Smooth muscle cell of bladder (primary cell): ENCODE measurements at places on chromosomes 5 and 9. TPM values are rescaled to one million over a fixed set of nuclear protein-coding genes. Genes with fewer than 3 reads are reported as not detected.

FIBCD1 gene
- 0.28 and 1.5 TPM in 2 replicates for total RNA-seq

CTXN3 gene
- total RNA-seq = not detected in 2 replicates

FRMD3 gene
- 0.14 and 0.18 TPM in 2 replicates for total RNA-seq

FASTKD3 gene
- 9.6 and 10.4 TPM in 2 replicates for total RNA-seq

ECM2 gene
- total RNA-seq = 4.3 and 5.0 TPM in 2 replicates

PCDHB7 gene
- total RNA-seq = 0.18 and 0.71 TPM in 2 replicates

FBN2 gene
- total RNA-seq = 87.2 and 153 TPM in 2 replicates

LCNL1 gene
- 0.57 and 3.4 TPM in 2 replicates for total RNA-seq

PCDHB2 gene
- total RNA-seq = 1.6 and 1.8 TPM in 2 replicates

CCL27 gene
- total RNA-seq = not detected in 2 replicates

FBLL1 gene
- total RNA-seq = 0.28 and 0.74 TPM in 2 replicates

ADAMTS12 gene
- total RNA-seq = 29.9 and 34.2 TPM in 2 replicates

SNCAIP gene
- 14.2 and 19.4 TPM in 2 replicates for total RNA-seq
